HCT116 (cell line): ENCODE measurements at places on chromosomes 16 and 17. TPM values are rescaled to one million over a fixed set of nuclear protein-coding genes. Genes with fewer than 3 reads are reported as not detected.

GRCh38 chr17:19867079-19867328, 732 bp downstream of the ULK2 start:
- DNase-seq: peak; percentile 16

- DNase-seq: no peak
Observed at GRCh38 chr17:17668775-17669579, 12.3 kb upstream of the RAI1 start.

DNA sequence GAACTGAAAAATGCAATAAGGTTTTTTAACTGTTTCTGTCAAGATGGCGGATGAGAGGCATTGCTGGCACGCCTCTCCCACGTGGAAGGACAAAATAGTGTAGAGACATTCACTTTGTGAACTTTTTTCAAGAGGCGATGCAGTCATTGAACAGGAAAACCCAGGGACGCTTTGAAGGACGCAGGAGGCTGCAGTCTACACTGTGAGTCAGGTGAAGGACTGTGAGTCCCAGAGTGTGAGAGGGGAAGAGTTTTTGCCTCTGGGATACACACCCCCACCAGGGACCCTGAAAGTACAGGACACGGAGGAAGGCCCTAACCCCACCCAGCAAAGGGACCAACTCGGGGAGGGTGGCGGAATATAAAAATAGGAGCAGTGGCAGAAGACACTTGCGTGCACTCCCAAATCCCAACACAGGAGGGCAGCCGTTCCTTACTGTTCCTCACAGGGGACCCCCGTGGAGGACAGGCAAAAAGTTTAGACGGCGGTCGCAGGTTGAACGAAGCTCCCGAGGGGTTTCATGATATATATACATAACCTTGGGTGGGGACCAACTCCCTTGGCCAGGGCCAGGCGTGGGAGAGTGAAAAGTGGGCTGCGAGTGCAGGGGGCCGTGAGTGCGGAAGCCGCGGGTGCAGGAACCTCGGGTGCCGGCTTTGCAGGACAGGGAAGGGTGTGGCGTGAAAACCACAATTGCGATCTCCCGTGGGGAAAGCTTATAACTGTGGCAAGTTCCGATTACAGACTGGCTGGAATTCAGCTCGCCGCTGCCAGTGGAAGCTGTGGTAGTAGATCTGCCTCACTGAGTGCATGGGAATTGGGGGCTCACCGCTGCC, 82.0 kb upstream of the ALOX12 start:
- DNase-seq: no peak

DNA sequence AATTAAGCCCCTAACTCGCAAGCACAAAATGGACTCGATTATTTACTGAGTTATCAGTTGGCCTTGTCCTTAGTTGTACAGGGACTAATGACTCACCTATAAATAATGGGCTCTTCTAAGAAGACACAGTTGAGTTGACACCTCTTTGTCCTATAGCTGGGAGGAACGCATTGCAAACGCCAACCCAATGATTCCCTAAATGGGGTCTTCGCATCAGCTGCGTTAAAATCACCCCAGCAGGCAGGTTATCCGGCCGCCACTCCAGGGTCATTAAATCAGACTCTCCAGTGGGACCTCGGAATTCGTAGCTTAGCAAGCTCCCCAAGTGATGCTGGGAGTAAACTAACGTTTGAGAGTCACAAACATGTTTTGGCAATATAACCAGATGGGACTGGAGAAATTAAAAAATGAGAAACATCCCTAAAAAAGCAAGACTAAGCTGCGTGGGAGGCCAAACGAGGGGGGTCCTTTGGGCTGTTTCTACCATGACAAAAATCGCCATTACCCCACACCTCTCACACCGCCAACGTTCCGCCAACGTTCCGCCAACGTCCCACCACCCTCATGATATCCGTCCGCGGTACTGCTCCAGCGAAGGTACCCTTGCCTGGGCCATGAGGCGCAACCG, 932 bp upstream of the NFE2L1 start:
- DNase-seq: no peak

DNA sequence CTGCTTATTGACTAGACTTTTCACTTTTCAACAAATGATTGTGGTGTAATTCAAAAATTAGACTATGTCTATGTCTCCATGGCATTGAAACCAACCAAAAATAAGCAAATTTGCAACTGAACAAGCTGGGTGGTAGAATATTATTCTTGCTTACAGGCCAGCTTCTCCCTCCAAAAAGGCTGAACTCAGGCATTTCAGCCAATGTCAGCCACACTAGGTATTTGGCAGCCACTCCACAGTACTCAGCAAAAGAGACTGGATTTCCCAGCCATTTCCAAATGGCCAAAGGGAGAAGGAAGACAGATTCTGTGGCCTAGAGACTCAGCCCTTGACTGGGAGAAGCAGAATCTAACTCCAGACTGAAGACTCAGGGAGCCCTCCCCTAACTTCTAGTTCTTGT, 121.8 kb upstream of the IRX5 start:
- no peak for DNase-seq

Gene RFWD3
- 83.6 TPM for total RNA-seq

Gene TIMP2
- total RNA-seq: 64.8 TPM

Gene PDE6G
- not detected for total RNA-seq

Gene MT1H
- total RNA-seq: not detected
